ENCODE measurements at places on chromosomes 5 and 9.

GRCh38 chr9:11833056-11833455, 860.1 kb upstream of the TYRP1 start:
- DNase-seq: no peak

DNA sequence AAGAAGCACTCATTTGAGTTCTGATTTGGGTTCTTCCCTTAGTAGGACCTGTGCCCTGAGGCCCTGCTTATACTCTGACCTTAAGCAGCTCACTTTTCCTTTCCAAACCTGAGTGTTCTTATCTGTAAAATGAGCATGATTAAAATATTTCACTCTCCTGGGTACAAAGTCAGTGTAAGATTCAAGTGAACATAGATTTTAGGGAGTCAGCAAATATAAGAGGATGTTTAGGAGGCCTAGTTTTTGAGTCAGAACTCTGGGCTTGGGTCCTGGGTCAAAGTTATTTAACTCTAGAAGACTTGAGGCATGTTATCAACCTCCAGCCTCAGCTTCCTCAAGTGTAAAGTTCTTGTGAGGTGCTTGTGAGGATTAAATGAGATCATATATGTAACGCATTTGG, 8.7 kb upstream of the SPARC start:
- DNase-seq: no peak

DNA sequence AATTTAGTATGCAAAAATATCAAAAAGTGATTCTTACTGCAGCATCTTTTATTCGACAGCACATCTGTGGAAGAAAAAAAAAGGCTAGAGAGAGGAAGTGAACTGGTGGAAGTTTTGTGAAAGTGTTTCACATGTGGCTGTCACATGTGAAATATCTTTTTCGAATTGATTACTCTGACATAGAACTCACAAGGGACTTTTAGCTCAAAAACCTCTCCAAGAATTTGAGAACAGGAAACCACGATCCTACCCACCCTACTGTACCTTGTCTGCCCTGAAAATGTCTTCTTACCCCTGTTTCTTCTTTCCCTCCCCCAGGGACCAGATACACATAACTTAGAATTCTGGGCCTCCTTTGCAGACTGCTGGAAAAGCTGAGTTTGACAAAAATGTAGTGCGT, 106.5 kb upstream of the PRRC1 start:
- DNase-seq: no peak

GRCh38 chr9:26579056-26579455, 313.5 kb downstream of the CAAP1 start:
- no peak for DNase-seq

GRCh38 chr5:129379406-129379805, 80.7 kb upstream of the ADAMTS19 start:
- DNase-seq: no peak

DNA sequence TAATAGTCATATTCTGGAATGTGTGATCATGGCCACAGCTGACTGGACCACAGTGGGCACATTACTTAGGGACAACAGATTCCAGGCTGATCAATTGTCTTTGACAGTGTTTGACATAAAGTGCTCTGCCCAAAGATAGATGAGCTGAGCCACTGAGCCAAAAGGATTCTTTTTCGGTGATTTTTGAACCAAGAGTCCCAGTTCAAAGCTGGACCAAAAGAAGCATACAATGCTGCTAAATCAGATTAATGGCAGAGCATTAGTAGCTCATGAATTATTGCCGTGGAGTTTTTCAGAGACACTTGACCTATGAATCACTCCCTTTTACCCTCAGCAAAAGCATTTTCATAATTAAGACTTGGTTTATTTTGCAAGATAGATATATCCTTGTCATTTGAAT, 160.6 kb downstream of the IZUMO3 start:
- no peak for DNase-seq

GRCh38 chr9:1726993-1727759, 288.0 kb upstream of the SMARCA2 start:
- no peak for DNase-seq

DNA sequence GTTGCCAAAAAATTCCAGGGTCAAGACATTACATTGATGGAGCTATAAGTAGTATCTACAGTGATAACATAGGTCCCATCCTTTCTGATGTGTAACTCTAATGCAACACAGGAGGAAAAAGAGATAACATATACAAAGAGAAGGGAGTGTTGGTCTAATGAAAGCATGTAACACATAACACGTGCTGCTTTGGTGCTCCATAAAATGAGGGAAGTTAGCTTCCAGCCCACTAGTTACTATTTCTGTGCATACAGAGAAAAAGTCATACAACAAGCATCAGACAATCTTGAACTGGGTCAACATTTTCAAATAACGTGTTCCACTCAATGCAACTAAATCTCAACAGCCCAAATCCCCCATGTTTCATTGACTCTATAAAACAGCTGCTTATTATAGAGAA, 11.7 kb downstream of the MLLT3 start:
- DNase-seq: no peak

DNA sequence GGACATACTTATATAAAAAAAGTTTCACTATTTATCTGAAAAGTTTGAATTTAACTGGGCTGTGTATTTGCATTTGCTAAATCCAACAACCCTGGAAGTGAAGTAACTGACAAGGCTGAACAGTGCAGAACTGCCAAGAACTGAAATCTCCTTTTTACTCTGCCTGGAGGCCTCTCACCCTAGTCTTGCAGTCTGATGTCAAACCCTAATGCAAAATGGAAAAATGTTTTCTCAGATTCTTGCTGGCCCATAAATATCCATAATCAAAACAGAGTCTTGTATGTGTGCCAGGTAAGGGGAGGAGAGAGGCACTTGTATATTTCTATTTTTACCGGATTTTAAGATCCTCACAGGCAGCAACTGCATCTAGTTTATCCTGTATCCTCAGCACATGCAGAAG, 432.7 kb upstream of the KLF4 start:
- no peak for DNase-seq

- no peak for DNase-seq
Observed at GRCh38 chr5:443239-444151, 519 bp downstream of the EXOC3 start.

GRCh38 chr5:71013575-71013974, 11.6 kb downstream of the NAIP start:
- no peak for DNase-seq

GRCh38 chr5:57695179-57695578, 212.6 kb upstream of the ACTBL2 start:
- DNase-seq: no peak

DNA sequence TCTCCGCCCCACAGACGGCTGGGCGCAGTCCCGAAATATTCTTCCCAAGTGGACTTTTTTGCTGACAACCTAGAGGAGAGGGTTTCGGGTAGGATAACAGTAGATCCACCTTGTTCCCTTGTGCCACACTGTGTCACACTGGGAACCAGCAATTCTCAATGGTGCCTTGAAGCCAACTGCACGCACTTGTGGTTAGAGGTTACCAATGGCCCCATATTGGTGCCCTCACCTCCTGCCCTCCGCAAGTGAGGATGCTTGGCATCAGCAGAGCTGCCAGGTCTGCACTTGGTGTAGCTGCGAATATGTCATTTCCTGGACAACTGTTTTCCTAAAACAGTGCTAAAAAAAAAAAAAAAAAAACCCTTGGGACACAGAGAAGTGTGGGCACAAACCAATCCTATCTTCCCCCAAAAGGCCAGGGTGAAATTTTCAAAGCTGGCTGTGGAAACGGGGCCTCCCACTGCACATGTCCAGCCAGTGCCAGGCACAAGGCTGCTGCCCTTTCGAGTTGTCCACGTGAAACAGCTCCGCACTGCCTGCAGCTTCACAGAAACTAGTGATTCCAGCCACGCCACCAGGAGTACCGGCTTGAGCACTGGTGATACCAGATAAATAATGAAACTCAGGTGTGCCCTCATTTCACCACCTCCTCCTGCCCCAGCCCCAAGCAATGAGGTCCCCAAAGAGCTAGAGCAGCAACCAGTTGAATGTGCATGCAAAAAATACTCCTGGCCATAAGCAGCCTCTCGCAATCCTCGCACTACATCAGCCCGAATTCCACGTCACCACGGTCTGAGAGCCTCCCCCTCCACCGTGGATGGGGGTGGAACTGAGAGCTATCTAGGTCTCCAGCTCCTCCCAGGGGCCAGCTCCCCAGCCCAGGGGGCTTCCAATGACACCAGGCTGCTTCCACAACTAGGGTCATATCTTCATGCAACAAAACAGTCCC, 51.2 kb downstream of the USP20 start:
- no peak for DNase-seq

GRCh38 chr9:134585746-134586706, 55.6 kb upstream of the COL5A1 start:
- peak; percentile 64 for DNase-seq

DNA sequence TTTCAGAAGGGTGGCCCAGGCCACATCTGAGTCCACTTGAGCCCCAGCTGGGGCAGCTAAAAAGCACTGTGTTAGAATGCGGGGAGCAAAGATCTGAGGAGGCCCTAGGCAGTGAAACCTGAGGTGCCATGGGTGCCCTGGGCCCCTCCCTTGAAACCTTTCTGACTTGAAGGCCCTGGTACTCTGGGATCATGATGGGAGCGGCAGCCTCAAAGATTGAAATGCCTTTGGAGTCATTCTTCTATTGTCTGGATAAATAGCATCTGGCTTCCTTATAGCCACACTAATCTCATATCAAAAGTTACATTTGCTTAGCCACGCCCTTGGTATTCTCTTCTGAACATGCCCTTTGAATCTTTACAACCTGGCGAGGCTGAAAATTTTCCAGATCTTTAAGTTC, 7.7 kb upstream of the SEMA5A start:
- DNase-seq: no peak

Data from amniotic stem cell (primary cell).